ENCODE measurements at places on chromosomes 1 and 21.

- DNase-seq: no peak
Observed at GRCh38 chr1:223153177-223154119, 10.4 kb upstream of the TLR5 start.

- no peak for DNase-seq
Observed at GRCh38 chr1:211813590-211813989, 17.0 kb downstream of the LPGAT1 start.

DNA sequence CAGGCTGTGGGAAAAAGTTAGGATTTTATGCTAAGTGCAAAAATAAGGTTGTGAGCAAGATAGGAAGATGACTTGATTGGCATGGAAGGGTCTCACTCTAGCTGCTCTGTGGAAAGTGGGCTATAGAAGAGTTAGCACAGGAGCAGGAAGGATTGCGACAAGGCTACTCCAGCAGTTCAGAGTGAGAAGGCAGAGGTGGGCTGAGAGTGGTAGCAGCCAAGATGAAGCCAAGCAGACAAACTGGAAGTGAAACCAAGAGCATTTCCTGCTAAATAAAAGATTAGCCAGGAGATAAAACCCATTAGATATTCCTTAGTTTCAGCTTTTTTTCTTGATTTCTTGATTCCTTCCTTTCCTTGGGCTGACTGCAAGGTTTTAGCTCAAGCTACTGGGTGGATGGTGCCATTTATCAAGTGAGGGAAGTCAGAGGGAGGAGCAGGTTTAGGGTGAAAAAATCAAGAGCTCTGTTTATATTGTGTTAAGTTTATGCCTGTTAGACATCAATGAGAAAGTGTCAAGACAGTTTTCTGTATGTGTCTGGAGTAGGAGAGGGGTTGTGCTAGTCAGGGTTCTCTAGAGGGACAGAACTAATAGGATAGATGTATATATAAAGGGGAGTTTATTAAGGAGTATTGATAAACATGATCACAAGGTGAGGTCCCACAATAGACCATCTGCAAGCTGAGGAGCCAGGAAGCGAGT is 33.1 kb upstream of the ZNF644 start:
- no peak for DNase-seq

GRCh38 chr1:205978676-205979075 is 24.5 kb downstream of the RAB7B start:
- no peak for DNase-seq

GRCh38 chr1:23478896-23479665 is 4.9 kb downstream of the ASAP3 start:
- DNase-seq: no peak

GRCh38 chr1:162166917-162167615 is 97.6 kb downstream of the NOS1AP start:
- no peak for DNase-seq

- DNase-seq: no peak
Observed at GRCh38 chr1:164756741-164757140, 197.8 kb downstream of the PBX1 start.

DNA sequence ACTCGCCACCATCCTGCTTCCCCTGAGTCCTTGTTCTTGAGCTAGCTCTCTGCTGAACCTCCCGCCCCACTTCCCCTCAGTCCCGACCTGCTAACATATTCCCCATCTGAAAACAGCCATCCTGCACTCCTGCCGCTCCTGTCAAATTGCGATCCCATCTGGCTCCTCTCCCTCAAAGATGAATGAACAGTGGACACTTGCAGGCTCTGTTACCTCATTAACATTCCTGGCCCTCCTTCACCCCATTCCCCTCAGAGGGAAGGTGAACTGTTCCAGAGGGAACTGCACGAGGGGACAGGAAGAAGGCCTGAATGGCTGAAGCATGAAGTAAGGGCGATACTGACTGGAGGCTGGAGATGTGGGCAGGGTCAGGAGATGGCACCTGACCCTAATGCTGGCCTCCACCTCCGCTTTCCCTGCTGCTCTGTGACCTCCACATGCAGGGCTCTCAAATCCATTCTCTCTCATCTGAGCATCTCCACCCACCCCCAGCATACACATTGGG is 7.4 kb upstream of the CELSR2 start:
- DNase-seq: no peak

GRCh38 chr1:151542710-151543129 is 2.6 kb downstream of the TUFT1 start:
- no peak for DNase-seq

DNA sequence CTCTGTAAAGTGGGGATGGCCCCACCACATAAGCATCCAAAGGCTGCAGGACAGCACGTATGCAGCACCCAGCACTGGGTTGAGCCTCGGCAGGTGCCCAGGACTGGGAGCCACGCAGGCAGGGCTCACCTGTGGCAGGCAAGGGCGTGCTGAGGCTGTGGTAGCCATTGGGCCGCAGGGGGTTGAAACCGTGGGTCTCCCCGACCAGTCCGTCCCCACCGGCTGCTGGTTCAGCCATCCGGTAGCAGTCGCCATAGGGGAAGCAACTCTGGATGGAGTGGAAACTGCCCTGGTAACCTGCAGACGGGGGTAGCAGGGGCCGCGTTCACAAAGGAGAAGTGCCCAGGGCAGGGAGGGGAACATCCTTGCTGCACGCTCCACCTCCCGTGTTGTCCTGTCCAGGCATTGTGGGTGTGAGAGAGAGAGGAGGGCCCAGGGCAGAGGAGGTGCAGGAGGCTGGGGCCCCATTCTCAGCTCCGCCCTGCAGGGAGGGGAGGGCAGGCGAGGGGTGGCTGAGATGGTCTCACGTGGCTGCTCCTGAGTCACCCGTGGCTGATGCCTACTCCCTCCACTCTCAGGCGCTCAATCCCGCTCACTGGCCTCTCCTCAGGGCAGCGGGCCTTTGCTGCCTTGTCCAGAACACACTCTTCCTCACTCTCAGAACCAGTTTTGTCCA is 49.9 kb downstream of the DMRTB1 start:
- DNase-seq: no peak

GRCh38 chr1:20609541-20609940 is 20.6 kb downstream of the CDA start:
- DNase-seq: no peak

- DNase-seq: no peak
Observed at GRCh38 chr1:236063919-236064673, 794 bp downstream of the NID1 start.

GRCh38 chr1:5856246-5856815 is 135.9 kb downstream of the NPHP4 start:
- DNase-seq: no peak

DNA sequence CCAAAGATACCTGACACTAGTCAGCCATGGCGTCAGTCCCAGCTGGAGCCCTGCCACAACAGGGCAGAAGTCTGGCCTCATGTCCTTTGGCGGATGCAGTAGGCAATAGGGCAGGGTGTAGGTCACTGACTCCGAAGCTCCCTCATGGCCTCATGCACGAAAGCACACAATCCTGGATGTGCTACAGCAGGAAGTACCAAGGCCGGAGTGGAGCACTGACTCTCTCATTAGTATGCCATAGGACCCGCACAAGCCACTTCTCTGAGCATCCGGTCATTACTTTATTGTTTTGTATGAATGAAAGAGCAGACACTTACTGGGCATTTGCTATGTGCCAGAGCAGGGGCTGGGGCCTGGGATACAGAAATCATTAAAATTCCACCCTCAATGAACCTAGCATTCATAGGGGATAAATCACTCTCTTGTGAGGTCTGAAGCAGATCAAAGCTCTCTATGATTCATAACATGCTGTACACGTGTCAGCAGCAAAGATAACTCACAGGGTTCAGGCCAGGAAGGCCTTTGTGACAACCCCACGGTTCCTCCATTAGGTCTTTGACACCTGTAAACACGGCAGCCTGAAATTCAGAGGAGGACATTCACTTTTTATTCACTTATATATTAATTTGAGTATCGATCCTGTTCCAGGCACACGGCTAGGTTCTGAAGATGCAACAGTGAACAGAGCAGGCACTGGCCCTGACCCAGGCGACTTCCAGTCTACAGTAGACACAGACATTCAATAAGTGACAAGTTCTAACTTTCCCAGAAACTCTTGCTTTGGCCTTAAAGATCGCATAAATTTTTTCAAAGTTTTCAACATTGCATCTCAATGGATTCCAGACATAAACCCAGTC is 357.9 kb upstream of the USP24 start:
- no peak for DNase-seq

DNA sequence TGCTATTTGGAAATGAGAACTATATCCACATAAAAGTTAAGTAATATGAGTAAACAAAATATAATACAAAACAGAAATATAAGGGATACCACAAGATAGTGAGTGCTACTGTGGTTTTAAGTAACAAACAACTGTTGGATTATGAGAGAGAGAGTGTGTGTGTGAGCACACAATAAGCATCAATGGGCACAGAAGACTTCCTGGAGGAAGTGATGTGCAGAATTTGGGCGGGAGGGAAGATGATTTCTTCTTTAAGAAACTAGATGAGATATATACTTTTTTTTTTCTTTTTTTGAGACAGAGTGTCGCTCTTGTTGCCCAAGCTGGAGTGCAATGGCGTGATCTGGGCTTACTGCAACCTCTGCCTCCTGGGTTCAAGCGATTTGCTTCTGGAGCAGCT is 7.9 kb upstream of the IER5 start:
- DNase-seq: no peak

DNA sequence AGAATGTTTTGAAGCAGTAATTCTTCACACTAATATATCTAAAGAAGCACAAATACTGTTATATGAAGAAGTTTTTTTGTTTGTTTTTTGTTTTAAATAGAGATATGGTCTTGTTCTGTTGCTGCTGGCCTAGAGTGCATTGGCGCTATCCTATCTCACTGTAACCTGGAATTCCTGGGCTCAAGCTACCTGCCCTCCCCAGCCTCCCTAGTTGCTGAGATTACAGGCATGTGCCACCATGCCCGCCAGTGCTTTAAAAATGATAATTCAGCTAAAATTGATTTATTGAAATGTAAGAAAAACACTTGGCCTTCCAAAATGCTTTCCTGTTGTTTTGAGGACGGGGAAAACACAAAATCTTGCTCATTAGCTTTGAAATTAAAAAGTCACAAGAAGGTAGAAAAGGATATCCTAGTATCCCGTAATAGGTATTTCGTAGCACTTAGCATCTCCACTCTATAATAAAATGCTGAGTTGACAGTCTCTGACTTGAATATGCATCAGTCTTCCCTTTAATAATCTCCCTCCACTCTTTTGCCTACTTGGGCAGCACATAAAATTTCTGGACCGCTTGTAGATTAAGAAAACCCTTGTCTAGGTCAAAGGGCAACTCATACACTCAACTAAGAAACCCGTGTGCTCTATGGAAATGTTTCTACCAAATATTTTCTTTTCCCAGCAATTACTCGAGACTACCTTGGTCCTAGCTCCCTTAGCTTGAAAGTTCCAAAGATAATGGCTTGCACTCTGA is 1.3 kb downstream of the SCYL3 start:
- DNase-seq: no peak

DNA sequence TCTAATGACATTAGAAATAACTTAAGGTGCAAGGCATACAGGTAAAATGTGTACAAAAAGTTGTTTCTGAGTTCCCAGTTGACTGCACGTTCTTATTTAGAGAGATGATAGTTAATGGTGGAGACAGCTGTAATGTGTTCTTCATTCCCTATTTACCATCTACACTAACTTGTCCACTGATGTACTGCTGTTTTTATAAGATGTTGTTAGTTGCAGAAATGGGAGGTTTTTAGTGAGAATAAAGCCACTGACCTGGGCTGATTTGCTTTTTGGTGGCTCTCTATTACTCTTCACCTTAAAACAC is 122.9 kb upstream of the LYPLAL1 start:
- DNase-seq: no peak

GRCh38 chr1:47495176-47495713 is 57.4 kb downstream of the FOXD2 start:
- no peak for DNase-seq

- DNase-seq: no peak
Observed at GRCh38 chr1:91608876-91609275, 108.2 kb downstream of the CDC7 start.

GRCh38 chr1:32742956-32743355 is 40.4 kb upstream of the SYNC start:
- no peak for DNase-seq

GRCh38 chr1:220652995-220653394 is 37.2 kb upstream of the C1orf115 start:
- no peak for DNase-seq

DNA sequence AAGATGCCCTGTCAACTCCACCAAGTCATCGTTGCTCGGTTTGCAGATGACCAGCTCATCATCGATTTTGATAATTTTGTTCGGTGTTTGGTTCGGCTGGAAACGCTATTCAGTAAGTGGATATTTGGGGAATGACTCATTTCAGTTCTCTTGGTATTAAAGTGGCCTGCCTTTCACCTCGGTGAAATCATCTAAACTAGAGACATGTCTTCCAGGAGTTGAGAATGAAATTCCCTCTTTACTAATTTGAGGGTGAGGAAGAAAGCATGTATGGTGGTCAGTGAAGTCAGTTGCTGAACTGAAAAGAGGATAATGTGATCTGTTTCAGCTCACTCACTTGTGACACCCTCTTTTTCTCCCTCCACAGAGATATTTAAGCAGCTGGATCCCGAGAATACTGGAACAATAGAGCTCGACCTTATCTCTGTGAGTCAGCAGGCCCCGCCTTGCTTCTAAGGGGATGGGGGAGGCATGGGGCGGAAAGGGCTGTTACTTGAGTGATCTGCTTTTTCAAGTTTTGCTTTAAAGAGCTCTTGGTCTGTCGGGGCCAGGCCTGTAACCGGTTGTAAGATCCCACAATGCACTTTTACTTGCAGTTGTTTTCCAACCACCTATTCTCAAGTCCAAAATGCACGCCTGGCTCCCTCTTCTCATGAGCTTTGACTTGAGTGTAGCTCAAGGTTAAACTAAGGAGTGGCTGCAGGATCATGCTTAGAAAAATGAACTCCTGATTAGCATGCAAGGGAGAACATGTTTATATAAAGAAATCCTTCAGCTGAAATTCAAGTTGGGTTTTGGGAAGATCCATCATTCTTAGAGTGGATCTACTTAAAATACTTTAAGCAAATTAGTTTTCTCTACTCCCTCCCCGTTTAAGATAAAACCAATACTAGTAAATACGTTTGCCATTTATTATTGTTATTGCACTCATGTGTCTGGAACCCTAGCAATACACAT is 59.8 kb downstream of the CAPN2 start:
- no peak for DNase-seq

GRCh38 chr1:162912061-162912667 is 51.2 kb upstream of the CCDC190 start:
- DNase-seq: no peak

DNA sequence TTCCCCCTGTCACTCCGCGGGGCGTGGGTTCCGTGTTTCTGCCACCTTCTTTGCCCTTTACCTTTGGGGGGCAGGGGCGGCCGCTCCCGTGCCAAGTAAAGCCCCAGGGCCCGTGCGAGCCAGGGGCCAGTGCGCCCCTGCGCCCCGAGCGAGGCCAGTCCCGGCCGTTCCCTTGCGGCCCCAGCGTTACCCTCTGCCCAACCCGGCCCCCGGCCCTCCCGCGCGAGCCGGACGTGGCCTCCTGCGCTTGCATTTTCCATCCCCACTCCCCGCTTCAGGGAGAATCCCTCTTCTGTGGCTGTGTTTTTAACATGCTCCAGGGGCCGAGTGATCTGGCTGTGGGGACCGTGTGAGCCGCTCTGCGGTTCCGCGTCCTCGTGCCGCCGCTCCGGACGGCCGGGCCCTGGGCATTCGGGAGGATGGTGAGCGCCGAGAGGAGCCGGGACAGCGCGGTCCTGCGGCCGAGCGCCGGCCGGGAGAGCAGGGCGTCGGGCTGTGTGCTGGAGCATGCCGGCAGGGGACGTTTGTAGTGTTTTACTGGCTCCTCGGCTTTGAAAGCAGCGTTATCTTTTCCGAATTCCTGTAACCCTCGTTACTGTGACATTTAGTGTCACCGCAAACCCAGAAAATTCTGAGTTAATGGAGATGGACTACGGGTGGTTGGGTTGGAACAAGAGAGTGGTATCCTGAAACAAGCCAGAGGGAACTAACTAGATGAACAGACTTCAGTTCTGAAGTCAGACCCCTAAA is 1.0 kb downstream of the GALNT2 start:
- DNase-seq: no peak

Measured in NCI-H510A (cell line).